LHCN-M2 (cell line): ENCODE measurements at places on chromosomes 4 and X. TPM values are rescaled to one million over a fixed set of nuclear protein-coding genes. Genes with fewer than 3 reads are reported as not detected.

GRCh38 chr4:185101354-185101890 is 41.6 kb upstream of the SLC25A4 start:
- DNase-seq: peak; percentile 17

DNA sequence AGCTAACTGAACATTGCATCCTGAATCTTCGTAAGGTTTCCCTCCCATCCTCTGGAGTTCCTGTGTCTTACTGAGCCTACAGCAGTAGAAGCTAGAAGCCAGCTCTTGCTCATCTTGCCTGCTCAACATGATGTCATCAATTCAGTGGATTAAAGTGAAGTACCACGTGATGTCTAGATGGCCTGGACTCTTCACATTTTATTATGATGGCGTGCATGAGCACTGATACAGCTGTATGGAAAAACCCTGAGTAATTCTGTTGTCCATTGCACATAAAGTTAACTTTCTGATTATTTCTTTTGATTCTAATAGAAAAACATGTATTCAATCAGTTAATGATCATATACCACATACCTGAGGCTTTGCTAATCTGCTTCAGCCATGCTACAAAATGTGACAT is 2387.7 kb upstream of the TENM3 start:
- DNase-seq: no peak

DNA sequence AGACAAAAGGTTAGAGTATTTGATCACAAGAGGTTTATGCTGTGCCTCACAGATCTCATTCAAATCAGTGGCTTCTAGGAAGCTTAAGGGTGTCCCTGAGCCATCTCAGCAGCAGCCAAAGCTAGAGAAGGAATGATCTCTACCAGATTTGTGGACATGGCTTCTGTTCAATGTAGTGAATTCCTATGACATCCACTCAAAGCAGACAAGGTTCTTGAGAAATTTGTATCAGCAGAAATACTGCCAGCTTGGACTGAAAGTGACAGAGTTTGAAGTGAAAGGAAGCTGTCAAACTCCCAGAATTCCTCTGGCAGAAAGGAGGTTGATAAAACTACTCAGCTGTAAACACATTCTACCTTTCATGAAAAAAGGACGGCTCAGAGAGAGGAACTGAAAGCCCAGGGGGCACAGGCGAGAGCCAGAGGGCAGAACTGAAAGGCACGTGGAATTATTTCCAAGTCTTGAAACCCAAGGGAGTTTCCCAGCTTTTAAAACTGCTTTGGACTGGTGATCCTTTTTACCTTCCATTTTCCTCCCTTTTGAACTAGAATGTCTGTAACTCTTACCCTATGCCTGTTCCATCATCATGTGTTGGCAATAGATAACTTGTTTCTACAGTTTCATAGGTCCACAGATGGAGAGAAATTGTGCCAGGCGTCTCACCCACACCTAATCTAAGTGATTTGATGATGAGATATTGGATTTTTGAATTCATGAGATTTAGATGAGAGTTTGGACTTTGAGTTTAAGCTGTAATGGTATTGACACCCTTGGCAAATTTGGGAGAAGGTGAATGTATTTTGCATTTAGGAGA is 14.5 kb upstream of the MED14 start:
- no peak for DNase-seq

DNA sequence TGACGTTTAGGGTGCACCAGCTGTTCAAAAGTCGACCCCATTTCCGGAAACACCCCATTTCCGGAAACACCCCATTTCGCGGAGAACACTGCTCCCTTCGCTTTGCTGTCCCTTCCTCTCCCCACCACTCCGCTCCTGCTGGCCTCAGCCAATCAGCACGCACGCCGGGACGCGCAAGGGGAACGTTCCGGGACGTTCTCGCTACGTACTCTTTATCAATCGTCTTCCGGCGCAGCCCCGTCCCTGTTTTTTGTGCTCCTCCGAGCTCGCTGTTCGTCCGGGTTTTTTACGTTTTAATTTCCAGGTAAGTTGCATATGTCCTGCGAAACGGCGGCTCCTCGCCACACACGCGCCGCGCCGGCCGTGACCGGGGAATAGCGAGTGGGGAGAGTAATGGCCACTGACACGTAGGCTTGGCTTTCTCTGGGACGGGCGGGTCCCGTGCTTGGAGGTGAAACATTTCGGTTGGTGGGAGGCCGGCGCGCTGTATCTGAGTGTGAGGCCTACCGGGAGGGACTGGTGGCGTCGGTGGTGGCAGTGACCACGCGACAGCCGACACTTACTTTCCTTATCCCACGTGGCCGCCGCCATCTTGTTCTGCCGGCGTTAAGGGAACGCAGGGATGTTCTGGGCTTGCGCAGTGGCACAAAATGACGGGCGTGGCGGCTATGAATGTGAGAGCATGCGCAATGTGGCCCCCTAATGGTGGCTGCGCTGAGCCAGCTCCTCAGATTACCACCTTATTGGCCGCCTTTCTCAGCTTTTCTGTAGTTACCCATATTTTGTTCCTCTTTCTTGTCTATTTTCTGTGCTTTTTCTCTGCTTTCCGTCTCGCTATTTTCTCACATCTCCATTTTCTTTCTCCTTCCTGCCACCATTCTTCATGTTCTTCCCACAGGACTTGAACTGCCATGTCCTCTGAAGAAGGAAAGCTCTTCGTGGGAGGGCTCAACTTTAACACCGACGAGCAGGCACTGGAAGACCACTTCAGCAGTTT is at the start of gene RBM3:
TSS of gene RBM3 (plus strand) at position 215 of the 997 bp plus-strand sequence. CDS start at position 912, 697 bp downstream.
- peak; percentile 92 for DNase-seq

- DNase-seq: no peak
These were observed 95.3 kb downstream of the JADE1 start for GRCh38 chr4:128904821-128905220.

DNA sequence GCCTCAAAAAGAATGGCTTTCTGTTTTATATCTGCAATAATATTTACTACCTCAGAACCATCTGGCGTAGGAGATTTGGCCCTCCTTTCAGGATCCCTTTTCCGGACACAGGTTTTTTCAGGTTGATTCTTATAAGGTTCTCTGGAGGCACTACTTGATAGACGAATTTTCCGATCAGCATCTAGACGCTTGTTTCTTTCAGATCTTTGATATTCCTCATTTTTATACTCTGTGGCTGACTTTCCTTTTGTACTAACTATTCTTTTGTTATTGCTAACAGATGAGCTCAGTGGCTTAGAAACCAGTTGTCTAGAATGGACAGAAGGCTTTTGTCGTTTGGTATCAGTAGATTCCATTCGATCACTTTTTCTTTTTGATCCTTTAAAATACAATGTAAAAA is 12.4 kb downstream of the YTHDC1 start:
- no peak for DNase-seq

GRCh38 chr4:166839615-166840251 is 394.6 kb downstream of the SPOCK3 start:
- no peak for DNase-seq

- peak; percentile 15 for DNase-seq
These were observed 18.0 kb downstream of the FAM9A start for GRCh38 chrX:8783097-8783713.

GRCh38 chrX:11375614-11376119 is 82.5 kb downstream of the AMELX start:
- no peak for DNase-seq

- no peak for DNase-seq
These were observed 41.3 kb downstream of the HTT start for GRCh38 chr4:3115637-3116270.

- DNase-seq: no peak
These were observed 1.2 kb upstream of the CHIC1 start for GRCh38 chrX:73561801-73562200.

DNA sequence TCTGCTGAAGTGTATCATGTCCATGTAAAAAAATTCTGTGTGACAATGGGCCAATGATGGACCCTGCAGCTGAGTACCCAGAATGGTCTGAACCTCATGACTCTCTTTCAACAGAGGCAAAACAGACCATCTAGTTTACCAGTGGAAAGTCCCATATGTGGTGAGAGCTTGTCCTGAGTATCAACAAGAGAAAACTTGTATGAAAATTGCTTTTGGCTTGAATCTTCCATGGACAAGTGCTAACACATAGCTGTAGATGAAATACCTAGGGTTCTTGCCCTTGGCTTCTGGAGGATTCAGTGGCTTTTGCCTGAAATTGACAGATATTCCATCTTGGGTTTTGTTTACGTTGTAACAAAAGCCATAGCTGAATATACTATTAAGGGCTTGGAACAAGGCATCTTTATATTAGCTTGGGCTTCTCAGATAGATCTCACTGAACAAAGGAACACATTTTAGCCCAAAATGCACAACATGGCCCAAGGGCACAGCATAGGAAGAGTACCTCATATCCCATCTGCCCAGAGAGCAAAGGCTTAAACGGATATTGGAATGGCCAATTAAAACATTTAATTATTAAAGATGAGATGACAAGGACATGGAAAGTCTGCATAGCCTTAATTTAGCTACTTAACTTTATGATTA is 128.5 kb upstream of the HPGD start:
- no peak for DNase-seq

DNA sequence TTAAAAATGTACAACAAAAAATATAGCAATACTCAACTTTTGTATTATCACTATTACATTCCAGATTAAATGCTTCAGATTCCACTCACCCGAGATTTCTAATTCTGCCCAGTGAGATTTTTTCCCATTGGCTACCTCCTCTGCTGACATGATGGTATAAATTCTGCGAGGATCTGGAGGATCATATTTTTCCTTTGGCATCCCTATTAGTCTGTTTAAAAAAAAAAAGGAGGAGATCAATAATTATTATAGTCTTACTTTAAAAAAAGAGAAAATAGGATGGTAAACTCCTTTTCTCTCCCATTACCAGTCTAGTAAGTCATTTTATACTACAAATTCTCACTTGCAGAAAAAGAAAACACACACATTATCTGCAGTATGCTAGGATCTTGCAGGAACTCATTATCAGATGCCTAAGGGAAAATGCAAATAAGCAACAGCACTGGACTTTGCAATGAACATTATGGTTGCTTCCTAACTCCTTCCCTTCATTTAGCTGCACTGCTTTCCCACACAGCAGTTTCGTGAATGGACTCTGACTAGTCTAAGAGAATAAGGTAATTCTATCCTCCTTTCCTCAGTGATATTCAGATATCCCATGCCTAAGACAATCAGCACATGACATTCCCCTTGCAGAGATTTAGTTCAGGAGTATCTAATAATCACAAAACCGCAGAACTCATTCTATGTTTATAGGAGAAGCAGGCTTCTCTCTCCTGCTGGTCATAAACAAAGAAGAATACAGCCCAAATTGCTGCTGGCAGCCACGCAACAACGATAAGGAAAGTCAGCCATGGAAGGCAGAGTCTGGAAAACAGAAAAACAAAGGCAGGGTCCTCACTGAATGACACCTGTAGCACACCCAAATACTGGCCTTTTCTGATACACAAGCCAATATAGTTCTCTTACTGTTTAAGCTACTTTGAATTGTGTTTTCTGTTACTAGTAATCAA is 42.7 kb downstream of the CNOT6L start:
- DNase-seq: no peak

- peak; percentile 75 for DNase-seq
These were observed 28.5 kb upstream of the ANK2 start for GRCh38 chr4:113020966-113021365.

DNA sequence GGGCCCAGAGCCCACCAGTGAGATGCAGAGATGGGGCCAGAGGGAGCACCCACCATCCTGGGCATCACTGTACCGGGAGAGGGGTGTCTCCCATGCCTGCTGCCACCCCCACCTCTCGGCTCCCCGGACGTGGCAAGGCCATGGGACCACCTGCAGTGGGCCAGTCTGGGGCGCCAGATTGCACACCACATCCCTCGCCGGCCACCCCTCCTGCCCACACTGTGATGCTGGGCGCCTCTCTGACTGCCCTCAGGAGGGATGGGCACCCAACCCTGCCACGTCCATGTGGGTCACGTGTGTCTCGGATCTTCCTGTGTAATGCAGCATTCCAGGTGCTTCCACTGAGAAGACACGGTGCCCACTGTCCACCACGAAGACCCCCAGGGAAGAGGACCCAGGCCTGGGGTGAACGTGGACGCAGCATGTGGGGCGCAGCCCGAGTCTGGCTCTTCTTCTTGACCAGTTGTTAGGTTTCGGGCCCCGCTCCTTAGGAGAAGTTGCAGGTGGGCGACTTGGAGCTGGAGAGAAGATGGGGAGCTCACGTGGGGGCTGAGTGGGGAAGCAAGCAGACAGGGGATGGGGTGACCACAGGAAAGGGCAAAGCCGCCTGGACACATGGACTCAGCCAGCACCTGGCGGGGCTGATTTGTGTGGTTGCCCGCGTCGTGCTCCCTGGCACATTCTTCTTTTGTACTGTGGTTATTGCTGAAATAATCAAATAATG is 47.7 kb downstream of the ZFYVE28 start:
- DNase-seq: no peak

- DNase-seq: no peak
These were observed 88.6 kb downstream of the IRF2 start for GRCh38 chr4:184385705-184386141.

DNA sequence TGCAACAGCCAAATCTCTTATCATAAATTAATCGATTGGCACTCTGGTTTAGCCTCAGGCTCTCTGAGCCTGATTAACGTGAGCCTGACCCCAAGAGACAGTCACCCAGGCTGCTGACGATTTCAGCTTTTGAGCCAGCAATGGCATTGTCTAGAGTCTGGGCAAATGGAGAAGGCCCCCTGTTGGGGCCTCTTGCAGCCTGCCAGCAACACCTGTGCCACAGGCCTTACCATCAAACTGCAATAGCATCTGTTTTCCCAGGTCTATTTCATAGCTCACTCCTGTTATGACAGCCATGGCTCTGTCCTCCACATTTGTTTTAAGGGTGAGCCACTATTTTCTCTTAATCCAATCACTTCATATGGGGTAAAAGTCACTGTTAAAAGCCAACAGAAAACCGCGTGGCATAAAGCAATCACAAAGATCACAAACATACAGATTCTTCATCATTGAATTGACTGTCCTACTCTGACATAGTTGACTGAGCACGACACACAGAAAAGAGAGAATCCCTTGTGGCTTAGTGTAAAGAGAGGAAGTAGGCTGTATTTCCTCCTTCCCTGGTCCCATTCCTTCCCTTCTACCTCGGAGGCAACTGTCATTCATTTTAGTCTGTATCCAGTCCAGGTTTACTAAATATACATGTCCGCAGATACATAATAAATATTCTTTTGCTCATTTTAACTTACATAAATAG is 47.8 kb downstream of the SLC9A7 start:
- DNase-seq: no peak

GRCh38 chr4:124322234-124323065 is 390.1 kb downstream of the ANKRD50 start:
- DNase-seq: peak; percentile 55

Gene YY2
- 1.8 and 1.9 TPM in 2 replicates for total RNA-seq

Gene SHOX
- not detected in 2 replicates for total RNA-seq

Gene SPANXD
- total RNA-seq: not detected in 2 replicates

Gene VEGFD
- total RNA-seq: not detected in 2 replicates

Gene HDX
- total RNA-seq: 5.1 and 8.0 TPM in 2 replicates

Gene C4orf50
- total RNA-seq: not detected in 2 replicates

Gene DCAF8L2
- total RNA-seq: not detected in 2 replicates

Gene VCX
- total RNA-seq: not detected in 2 replicates

Gene STS
- total RNA-seq: 7.9 and 10.0 TPM in 2 replicates
